ENCODE measurements at places on chromosomes 6 and 20. TPM values are rescaled to one million over a fixed set of nuclear protein-coding genes. Genes with fewer than 3 reads are reported as not detected.
A peak's percentile ranks its signal among the peaks of the same experiment; 100 is the strongest.

GRCh38 chr20:58069796-58070663, 158.4 kb downstream of the ANKRD60 start:
- peaks cover 42% of the 10 kb centered on the region for H3K27me3 ChIP-seq
- no peak for DNase-seq
- H3K36me3 ChIP-seq, result no peaks in the 10 kb centered on the region
- peaks cover 9% of the 10 kb centered on the region for H3K4me1 ChIP-seq
- H3K27ac ChIP-seq, result no peak overlapping the region
- no peak overlapping the region for H3K4me3 ChIP-seq

DNA sequence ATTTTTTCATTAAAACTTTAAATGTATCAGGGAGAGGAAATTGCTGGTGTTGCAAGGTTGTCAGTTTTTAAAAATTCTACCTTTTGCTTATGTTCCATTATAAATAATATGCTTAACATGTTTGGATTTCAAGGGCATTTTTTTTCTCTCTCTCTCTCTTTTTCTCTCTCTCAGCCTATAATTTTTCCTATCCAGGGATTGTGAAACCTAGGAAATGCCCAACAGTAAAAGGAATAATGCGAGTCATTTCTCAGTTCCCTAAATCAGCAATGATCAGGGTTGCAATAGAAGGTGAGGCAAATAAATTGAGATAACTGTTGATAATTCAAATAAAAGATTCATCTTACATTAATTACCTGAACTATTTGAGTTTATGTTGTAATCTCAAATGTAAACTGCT, 53.2 kb upstream of the IFNGR1 start:
- H3K4me3 ChIP-seq, result no peak overlapping the region
- peaks cover 26% of the 10 kb centered on the region for H3K27me3 ChIP-seq
- no peaks in the 10 kb centered on the region for H3K36me3 ChIP-seq
- DNase-seq, result no peak

DNA sequence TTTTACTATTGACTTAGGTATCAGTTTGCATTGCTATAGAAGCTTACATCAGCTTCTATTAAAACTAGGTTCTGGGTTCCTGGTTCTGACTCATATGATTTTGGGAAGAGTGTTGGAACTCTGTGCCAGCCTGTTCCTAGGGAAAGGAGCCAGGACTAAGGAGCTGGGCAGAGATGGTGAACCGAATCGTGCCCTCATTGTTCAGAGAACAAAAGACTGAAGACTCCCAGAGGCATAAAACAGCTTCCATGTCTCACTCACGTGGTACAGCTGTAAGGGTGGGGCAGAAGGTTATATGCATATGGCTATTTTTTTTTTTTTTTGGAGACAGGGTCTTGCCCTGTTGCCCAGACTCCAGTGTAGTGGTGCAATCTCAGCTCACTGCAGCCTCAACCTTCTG, 89.1 kb upstream of the THBS2 start:
- DNase-seq, result no peak
- no peak overlapping the region for H3K4me3 ChIP-seq
- H3K36me3 ChIP-seq, result no peaks in the 10 kb centered on the region
- no peak overlapping the region for H3K27ac ChIP-seq

DNA sequence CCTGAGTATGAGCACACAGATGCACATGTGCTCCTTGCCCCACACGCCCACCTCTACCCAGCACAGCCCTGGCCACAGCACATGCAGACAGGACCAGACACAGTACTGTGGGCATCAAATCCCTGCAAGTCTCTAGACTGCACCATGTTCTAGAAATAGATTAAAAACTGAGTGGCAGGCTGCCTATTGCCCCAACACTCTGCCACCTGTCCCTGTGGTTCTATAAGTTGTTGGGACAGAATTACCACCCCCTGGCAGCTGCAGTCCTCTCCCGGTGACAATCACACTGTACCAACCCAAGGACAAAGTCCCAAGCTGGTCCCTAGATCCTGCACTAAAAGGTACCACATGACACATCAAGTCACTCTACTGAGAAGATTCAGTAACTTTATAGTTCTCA, 70.2 kb downstream of the B3GAT2 start:
- H3K27ac ChIP-seq, result no peak overlapping the region
- peaks cover 27% of the 10 kb centered on the region for H3K27me3 ChIP-seq
- no peak for DNase-seq
- H3K4me3 ChIP-seq, result no peak overlapping the region

GRCh38 chr6:117137711-117138110, 127.6 kb upstream of the VGLL2 start:
- no peaks in the 10 kb centered on the region for H3K27me3 ChIP-seq
- no peak overlapping the region for H3K27ac ChIP-seq
- DNase-seq, result no peak
- H3K36me3 ChIP-seq, result no peaks in the 10 kb centered on the region
- no peak overlapping the region for H3K4me3 ChIP-seq

DNA sequence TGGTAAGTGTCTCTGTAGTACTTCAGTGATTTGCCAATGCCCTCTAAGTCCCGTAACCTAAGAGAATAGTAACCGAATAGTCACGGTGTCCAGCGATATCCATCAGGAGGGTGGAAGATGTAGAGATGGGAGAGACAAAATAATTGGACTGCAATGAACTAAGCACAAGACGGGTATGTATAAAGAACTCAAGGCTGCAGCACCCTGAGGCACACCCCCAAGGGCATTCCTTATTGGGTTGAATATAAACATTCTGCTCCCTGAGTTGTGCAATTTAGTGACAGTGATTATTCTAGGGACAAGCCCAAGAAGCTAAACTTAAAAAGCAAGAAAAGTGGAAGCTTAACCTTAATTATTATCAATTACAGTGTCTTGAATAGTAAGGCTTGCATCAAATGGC, 14.6 kb downstream of the DST start:
- H3K27ac ChIP-seq, result no peak overlapping the region
- H3K36me3 ChIP-seq, result no peaks in the 10 kb centered on the region
- no peak overlapping the region for H3K4me3 ChIP-seq
- no peaks in the 10 kb centered on the region for H3K4me1 ChIP-seq

- peaks cover 7% of the 10 kb centered on the region for H3K4me1 ChIP-seq
- no peak for DNase-seq
- no peaks in the 10 kb centered on the region for H3K36me3 ChIP-seq
- H3K27me3 ChIP-seq, result peaks cover 7% of the 10 kb centered on the region
- no peak overlapping the region for H3K4me3 ChIP-seq
Observed at GRCh38 chr20:13147971-13148370, 73.1 kb upstream of the ISM1 start.

DNA sequence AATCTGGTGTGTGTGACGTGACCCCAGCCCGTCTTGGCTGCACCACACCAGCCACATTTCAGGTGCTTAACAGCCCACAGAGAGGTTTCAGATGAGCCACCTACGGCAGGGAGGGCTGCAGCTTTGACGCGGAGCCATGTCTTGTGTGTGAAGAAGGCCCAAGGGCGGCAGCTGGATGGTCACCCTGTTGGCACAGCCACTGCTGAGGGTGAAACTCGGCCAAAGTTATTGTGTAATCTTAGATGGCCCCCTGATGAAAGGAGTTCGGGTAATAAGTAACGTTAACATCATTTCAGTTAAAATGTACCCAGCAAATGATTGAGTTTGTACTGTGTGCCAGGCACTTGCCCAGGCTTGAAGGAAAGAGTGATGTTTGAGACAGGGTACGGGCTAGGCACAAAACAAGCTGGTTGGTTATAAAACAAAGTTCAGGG, 97.2 kb downstream of the SSR1 start:
- no peak for DNase-seq
- H3K27me3 ChIP-seq, result no peaks in the 10 kb centered on the region
- peaks cover 2% of the 10 kb centered on the region for H3K36me3 ChIP-seq
- no peak overlapping the region for H3K4me3 ChIP-seq

GRCh38 chr20:17618673-17619013, 48.8 kb downstream of the DSTN start:
- H3K27me3 ChIP-seq, result no peaks in the 10 kb centered on the region
- H3K4me1 ChIP-seq, result no peaks in the 10 kb centered on the region
- no peak for DNase-seq
- H3K36me3 ChIP-seq, result no peaks in the 10 kb centered on the region
- no peak overlapping the region for H3K4me3 ChIP-seq
- no peak overlapping the region for H3K27ac ChIP-seq

DNA sequence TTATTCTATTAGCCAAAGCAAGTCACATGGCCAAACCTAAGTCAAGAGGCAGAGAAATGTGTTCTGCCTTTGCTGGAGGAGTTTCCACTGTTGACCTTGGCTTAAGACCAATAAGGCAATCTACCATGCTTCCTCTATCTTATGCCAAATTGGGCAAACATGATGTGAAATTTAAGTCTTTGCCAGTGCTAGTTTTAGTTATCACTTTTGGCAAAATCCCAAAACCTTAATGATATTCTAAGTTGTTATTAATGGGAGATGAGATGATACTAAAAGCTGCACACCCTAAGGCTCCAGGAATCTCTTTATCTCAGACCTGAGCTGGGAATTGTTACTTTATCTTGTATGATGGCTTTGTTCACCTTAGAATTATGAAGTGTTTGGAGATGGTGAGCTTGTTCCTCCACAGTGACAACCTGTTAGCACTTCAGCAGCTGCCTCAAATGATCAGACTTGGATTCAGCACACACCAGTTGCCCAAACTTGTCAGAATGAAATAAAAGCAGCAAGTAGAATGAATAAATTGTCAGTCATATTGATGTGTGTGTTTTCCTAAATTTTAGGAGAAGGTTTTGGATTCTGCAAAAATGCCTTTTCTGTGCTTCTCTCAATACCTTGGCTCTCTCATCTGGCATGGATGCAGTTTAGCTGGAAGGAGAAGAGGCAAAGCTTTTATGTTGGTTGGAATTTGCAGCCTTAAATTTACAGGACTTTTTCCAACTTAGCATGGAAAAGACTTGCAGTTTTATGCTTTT, 49.3 kb downstream of the RIN2 start:
- no peak overlapping the region for H3K27ac ChIP-seq
- no peak overlapping the region for H3K4me3 ChIP-seq
- no peaks in the 10 kb centered on the region for H3K36me3 ChIP-seq
- peaks cover 9% of the 10 kb centered on the region for H3K27me3 ChIP-seq
- no peaks in the 10 kb centered on the region for H3K4me1 ChIP-seq

GRCh38 chr6:36735110-36736071, 37.8 kb downstream of the RAB44 start:
- peak overlapping the region; percentile 47 for H3K4me3 ChIP-seq
- peaks cover 33% of the 10 kb centered on the region for H3K4me1 ChIP-seq
- H3K27ac ChIP-seq, result peak overlapping the region; percentile 82
- peak; percentile 42 for DNase-seq

- no peaks in the 10 kb centered on the region for H3K4me1 ChIP-seq
- no peak overlapping the region for H3K4me3 ChIP-seq
- H3K36me3 ChIP-seq, result no peaks in the 10 kb centered on the region
- no peak for DNase-seq
- no peak overlapping the region for H3K27ac ChIP-seq
- H3K27me3 ChIP-seq, result no peaks in the 10 kb centered on the region
Observed at GRCh38 chr6:91634791-91635190, 1047.9 kb upstream of the MAP3K7 start.

DNA sequence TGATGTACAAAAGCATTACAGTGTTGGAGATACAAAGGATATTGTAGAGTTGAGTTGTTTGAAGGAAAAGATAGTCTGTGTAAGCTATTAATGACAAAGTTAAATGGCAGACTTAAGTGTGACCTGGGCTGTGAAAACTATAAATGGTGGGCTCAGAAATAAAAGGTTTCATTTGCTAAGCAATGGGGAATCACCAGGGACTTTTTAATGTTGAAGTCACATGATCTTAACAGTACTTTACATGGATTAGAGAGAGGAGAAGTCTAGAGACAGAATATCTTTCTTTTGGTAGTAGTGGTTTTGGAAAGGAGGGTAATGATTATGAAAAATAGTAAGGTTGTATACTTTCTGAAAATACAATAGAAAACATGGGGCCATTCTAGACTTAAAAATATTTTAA, 67.1 kb downstream of the SCAF8 start:
- H3K36me3 ChIP-seq, result peaks cover 5% of the 10 kb centered on the region
- H3K4me1 ChIP-seq, result peaks cover 15% of the 10 kb centered on the region
- H3K4me3 ChIP-seq, result no peak overlapping the region
- H3K27me3 ChIP-seq, result no peaks in the 10 kb centered on the region
- H3K27ac ChIP-seq, result peak overlapping the region; percentile 79

- no peaks in the 10 kb centered on the region for H3K4me1 ChIP-seq
- no peak overlapping the region for H3K4me3 ChIP-seq
- no peaks in the 10 kb centered on the region for H3K27me3 ChIP-seq
Observed at GRCh38 chr6:39882531-39882899, 51.7 kb downstream of the MOCS1 start.

GRCh38 chr6:115221198-115221597, 839.5 kb downstream of the FRK start:
- no peaks in the 10 kb centered on the region for H3K27me3 ChIP-seq
- H3K27ac ChIP-seq, result no peak overlapping the region
- DNase-seq, result no peak
- peaks cover 2% of the 10 kb centered on the region for H3K36me3 ChIP-seq

GRCh38 chr6:100845676-100846075, 35.5 kb downstream of the ASCC3 start:
- H3K4me3 ChIP-seq, result no peak overlapping the region
- H3K36me3 ChIP-seq, result peaks cover 8% of the 10 kb centered on the region
- peaks cover 7% of the 10 kb centered on the region for H3K4me1 ChIP-seq
- H3K27ac ChIP-seq, result no peak overlapping the region
- DNase-seq, result no peak
- no peaks in the 10 kb centered on the region for H3K27me3 ChIP-seq

GRCh38 chr6:89281779-89282246, 33.3 kb downstream of the GABRR2 start:
- peak; percentile 59 for DNase-seq
- H3K27me3 ChIP-seq, result no peaks in the 10 kb centered on the region
- no peaks in the 10 kb centered on the region for H3K36me3 ChIP-seq
- no peak overlapping the region for H3K4me3 ChIP-seq
- no peak overlapping the region for H3K27ac ChIP-seq

- DNase-seq, result no peak
- peaks cover 46% of the 10 kb centered on the region for H3K27me3 ChIP-seq
- no peaks in the 10 kb centered on the region for H3K4me1 ChIP-seq
- no peak overlapping the region for H3K27ac ChIP-seq
- H3K36me3 ChIP-seq, result no peaks in the 10 kb centered on the region
Observed at GRCh38 chr6:148186916-148187315, 155.7 kb upstream of the SASH1 start.

TNFRSF6B gene
- 1.2 TPM for total RNA-seq

FNDC11 gene
- 0.67 TPM for total RNA-seq

CLDN20 gene
- total RNA-seq, result not detected

NSFL1C gene
- total RNA-seq, result 75.4 TPM

PTCHD4 gene
- total RNA-seq, result not detected

SCRT2 gene
- not detected for total RNA-seq

All from activated T-cell treated with anti-CD3 and anti-CD28 coated beads, Interleukin-2, amount 50 U/mL, for 72 hours (primary cell).